ENCODE measurements at places on chromosomes 7 and 10.

- no peak for DNase-seq
Observed at GRCh38 chr10:37390926-37391325, 265.5 kb downstream of the ANKRD30A start.

DNA sequence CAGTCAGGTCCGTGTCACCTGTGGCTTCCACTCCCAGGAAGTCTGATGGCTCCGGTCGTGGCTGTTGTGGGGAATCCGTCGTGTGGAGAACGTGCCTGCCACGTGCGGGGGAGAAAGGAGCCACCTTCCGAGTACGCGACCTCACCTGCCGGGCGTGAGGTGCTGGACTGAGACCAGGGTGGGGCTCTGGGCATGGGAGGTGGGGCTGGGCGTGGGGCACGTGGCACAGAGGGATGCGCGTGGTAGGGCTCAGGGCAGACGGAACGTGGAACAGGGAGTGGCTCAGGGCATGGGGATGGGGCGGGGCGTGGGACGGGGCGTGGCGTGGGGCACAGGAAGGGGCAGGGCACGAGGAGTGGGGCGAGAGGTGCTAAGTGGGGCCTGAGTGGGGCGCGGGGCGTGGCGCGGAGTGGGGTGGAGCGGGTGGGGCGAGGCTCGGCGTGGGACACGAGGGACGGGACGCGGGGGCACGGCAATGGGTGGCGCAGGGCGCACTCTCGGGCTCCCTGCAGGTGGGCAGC is 64.8 kb downstream of the C10orf143 start:
- DNase-seq: no peak

GRCh38 chr7:39741942-39742623 is 118.7 kb downstream of the RALA start:
- no peak for DNase-seq

DNA sequence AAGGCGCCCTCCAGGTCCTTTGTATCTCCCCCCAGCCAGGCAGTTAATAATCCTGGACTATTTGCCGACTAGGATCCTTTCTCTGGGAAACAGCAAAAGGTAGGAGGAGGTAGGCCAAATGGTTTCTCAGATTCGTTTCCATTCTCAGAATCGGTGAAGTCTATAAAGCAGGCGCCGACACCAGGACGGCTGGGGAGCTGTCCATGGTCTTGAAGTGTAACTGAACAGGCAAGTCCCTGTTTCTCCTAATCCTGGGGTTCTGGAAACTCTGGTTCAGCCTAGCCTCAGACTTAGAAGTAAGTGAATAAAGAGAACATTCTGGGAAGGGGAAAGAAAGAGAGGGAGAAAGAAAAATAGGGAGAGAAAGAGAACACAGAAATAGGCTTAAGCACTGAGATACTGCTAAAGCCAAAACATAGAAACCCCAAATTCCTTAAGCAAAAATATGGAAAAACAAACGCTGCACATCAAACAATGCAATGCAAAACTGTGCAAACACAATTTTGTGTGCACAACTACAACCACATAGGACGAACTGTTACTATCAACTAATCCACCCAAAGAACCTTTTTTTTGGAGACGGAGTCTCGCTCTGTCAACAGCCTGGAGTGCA is 11.1 kb upstream of the INA start:
- no peak for DNase-seq

GRCh38 chr7:73963252-73963822 is 64.6 kb upstream of the ELN start:
- no peak for DNase-seq

DNA sequence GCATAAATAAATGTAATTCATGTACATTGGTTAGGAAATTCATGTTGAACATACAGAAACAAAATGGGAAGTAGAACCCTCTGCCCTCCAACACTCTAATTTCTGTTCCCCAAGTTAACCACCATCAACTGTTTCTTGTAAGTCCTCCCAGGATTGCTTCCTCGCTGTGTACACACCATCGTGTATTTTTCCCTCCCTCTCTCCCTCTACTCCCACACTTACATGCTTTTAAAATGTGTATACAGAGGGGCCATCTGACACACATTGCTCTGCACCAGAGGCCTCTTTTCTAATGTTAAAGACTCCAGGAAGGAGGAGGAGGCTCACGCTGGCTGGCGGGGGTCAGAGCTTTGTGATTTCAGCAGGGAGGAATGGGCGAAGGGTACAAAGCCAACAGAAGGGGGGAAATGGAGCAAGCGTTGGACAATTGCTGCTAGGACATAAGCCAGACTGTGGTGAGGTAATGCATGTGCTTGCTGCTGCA is 1.9 kb upstream of the EPHA1 start:
- no peak for DNase-seq

DNA sequence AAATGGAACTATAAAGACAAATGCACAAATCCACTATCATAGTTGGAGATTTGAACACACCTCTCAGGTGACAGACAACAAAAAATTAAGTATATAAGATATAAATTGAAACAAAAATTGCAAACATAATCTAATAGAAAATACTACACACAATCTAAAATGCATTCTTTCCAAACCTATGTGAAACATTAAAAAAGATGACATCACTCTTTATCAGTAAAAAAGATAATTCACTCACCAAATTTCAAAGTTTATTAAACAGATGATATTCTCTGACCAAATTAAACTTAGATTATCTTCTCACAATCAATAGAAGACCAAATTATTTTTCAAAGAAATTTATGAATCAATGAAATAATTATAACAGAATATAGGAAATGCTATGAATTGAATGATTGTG is 4.0 kb downstream of the ZWINT start:
- DNase-seq: no peak

- DNase-seq: no peak
Observed at GRCh38 chr7:134601459-134601858, 45.2 kb upstream of the BPGM start.

GRCh38 chr7:95950698-95951097 is 178.3 kb downstream of the DYNC1I1 start:
- no peak for DNase-seq

- no peak for DNase-seq
Observed at GRCh38 chr10:128859738-128860386, 607.2 kb upstream of the MGMT start.

GRCh38 chr7:131961054-131961680 is 404.7 kb upstream of the PODXL start:
- DNase-seq: peak; percentile 82

DNA sequence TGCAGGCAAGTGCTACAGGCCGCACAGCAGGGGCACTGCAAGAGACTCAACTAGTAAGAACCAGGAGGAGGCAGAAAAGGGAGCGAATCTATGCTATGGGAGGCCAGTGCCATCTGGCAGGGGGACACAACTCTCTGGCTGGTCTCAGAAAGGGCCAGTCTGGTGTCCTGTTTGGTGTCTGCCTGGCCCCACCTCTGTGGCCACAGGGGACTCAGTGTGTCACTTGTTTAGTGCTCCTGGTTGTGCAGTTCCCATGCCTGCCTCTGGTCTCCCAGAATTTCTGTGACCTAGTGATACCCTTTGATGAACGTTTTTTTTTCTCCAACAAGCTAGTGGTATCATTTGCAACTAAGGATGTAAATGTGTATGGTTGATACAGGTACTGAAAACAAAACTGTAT is 59.2 kb upstream of the JCAD start:
- DNase-seq: no peak

- no peak for DNase-seq
Observed at GRCh38 chr7:81657551-81657950, 112.3 kb downstream of the HGF start.

Data from NCI-H2081 (cell line).